Activated CD4-positive, CD25-positive, alpha-beta regulatory T cell treated with anti-CD3 and anti-CD28 coated beads, Interleukin-2, amount 50 U/mL, for 72 hours (primary cell): ENCODE measurements at places on chromosomes 1 and 21.

DNA sequence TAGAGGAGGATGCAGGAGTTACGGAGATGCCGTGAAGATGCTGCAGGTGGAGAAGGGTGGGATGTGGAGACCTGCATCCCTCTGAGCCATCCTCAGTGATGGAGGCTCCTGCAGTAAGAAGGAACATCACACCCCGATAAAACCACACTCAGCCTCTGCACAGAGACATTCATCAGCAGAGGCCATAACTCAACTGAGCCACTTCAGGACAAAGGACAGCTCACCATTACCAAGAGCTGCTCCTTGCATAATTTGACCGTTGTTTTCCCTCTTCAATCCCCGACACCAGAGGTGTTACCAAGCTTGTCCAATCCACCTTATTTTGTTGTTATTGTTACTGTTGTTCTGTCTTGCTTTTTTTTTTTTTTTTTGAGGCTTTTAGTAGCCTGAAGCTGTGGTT lies 543.9 kb downstream of the AJAP1 start:
- no peak for DNase-seq

- DNase-seq, result no peak
Observed at GRCh38 chr1:215986401-215986800, 419.3 kb downstream of the KCTD3 start.

DNA sequence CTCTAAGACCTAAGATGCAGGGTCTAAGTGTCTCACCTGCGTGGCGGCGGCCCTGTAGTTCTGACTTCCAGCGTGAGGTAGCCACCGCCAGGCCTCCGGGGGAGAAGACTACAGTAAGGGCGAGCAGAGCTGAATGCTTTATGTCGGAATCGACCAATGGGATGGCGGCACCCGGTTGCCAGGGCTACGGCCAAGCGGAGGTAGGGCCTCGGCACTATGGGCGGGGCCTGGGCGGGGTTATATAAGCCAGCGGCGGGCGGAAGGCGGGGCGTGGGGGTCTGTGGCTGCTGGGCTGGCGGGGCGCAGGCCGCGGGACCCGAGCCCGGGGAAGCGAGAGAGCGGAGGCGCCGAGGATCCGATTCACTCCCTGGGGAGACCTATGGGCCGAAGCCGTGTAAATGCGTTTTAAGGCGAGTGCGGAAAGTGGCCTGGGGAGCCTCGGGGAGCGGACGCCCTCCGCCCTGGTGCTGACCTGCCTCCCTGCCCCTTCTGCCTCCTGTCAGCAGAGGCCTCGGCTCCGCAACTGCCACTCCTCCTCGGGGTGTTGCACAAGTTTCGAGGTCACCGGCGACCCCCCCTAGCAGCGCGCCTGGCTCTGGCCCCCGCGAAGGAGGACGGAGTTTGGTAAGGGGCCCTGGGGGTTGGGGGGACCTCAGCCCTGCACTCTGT lies at the start of gene AZIN2:
TSS of gene AZIN2 (plus strand) at position 269 of the 669 bp plus-strand sequence. CDS start 1,097 bp downstream, outside the sequence.
- DNase-seq, result peak; percentile 96

- no peak for DNase-seq
Observed at GRCh38 chr1:175632667-175633066, 110.7 kb downstream of the TNR start.

GRCh38 chr1:7010534-7011200 lies 225.4 kb downstream of the CAMTA1 start:
- DNase-seq, result no peak

GRCh38 chr21:42594616-42595282 lies 58.7 kb upstream of the PDE9A start:
- DNase-seq, result no peak

DNA sequence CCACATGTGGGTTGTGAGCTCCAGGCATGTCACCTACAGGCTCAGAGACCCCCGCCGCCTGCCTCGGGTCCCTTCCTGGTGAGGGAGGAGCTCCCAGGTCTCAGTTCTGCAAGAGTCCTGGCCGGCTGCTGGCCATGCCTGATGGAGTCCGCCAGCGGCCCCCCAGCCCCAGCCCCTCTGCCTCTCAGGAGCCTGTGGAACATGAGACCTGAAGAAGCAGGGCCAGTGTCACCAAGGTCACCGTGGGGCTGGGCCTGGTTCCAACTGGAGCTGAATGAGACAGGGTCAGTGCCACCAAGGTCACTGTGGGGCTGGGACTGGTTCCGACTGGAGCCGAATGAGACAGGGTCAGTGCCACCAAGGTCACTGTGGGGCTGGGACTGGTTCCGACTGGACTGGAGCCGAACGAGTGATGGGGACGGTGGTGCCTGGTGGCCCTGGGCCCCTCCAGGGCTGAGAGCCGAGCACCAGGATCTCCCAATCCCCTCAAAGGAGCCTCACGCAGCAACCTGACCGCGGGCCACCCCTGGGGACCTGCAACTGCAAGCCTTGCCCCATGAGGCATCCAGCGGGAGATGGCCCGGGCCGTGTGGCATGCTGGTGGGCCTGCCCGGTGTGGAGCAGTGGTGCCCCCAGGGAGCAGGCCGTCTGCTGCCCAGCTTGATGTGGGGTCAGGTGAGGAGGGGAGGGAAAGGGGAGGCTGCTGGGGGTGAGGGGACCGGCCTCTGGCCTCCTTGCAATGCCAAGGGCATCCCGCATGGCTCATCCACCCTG lies 14.5 kb upstream of the PTTG1IP start:
- DNase-seq, result no peak

DNA sequence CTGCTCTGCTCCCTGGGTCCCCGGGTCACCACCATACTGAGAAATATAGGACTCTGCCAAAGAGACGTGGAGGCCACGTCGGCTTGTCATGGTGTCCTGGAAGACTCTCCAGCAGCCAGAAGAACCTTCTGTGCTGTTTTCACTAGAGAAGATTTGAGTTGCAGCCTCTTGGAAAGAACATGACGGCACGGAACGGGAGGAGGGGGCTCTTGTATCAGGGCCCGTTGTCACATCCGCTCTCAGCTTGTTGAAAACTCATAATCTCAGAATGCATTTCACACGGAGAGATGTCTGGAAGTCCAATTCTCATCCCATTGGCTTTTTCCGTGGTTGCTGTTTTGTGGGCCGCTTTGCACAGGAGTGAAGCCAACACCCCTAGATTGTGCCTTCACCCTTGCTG lies 39.4 kb upstream of the FAM3B start:
- DNase-seq, result no peak

- no peak for DNase-seq
Observed at GRCh38 chr1:203932556-203932955, 71.2 kb downstream of the SNRPE start.

DNA sequence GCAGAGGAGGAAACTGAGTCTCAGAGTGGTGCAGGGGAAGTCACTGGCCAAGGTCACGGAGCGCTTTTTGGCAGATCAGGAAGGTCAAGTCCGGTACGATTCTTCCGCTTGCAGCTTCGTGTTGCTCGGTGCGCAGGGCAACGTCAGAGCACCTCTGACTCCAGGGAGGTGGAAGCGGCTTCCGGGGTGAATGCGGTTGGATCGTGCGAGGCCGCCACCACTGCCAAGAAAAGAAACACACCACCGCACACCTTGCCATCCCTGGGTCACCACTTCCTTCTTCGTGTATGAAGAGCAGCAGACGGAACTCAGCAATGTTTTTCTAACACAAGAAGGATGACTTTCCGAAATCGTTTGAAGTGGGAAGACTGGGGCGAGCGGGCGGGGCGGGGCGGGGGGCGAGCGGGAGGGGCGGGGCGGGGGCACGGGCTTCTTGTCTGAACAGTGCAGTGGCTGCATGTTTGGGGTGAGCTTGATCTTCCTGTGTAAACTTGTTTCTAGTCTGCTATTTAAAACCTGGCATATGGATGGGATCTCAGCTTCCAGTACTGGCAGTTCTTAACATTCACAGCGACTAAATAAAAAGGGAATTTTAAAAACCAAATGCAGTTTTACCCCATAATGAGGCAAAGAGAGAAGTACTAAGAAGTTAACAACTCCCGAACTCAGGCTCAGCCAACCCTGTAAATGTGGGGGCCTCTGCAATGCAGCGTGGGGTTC lies 300.0 kb downstream of the RRAGC start:
- DNase-seq, result peak; percentile 79

GRCh38 chr1:227901906-227902640 lies 45.7 kb downstream of the WNT9A start:
- DNase-seq, result no peak

- no peak for DNase-seq
Observed at GRCh38 chr1:202248861-202249260, 55.3 kb downstream of the LGR6 start.

DNA sequence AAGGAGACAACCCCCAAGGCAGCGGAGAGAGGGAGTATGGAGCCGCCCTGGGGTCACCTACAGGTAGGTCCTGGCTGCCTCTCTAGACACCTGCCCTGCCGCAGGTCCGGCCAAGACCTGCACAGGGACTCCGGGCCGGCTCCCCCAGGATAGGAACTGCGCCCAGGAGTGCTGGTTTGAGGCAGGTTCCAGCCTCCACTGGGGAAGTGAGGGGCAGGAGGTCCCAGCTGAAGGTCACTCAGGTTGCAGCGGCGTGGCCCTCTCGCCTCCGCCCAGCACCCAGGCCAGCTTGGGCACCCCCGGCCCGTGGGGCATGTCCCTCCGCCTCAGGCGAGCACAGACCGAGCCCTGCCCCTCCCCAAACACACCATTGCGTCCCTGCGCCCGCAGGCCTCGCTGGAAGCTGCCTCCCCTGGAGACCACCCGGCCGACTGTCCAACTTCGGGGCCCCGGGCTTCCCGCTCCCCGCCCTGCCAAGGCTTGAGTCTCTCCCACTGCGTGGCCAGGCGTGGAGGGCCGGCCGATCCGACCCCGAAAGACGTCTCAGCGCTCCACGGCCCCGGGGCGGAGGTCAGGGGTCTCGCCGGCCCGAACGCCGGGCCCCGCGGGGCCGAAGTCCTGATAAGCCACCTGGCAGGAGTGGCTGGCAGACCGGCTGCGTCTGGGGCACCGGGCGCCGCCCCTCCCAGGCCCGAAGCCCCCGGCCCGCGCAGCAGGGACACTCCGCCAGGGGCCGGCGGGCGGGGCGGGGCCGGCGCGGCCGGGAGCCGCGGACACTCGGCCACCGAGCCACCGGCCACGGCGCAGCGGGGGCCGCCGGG lies 1.4 kb upstream of the SKI start:
- DNase-seq, result no peak

- no peak for DNase-seq
Observed at GRCh38 chr21:45289655-45290515, 2.2 kb upstream of the POFUT2 start.

- no peak for DNase-seq
Observed at GRCh38 chr1:64516803-64517568, 47.1 kb downstream of the CACHD1 start.

DNA sequence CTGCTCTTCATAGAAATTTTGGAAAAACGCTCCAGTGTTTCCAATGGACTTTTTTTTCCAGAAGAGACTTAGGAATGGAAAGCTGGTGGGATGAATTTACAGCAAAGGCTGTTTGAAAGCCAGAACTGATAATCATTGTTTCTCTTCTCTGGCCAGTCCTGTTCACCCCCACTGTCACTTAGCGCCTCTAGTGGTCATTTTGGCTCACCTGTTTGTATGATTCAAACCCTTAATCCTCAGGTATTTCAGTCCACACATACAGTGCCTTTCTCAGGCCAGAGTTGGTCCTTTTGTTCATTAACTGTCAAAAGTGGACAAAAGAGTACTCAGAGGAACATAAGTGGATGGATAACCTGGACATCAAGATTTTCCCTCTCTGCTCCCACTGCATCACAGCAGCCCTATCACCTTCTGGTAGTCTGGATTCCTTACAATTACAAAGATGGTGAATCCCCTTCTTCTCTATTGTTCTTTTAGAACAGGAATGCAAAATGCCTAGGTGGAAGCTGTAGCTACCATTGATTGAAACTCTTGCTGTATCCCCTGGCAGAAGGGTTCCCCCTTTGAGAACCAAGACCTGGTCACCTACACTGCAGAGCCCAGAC lies 177.6 kb upstream of the OLFM3 start:
- no peak for DNase-seq

- DNase-seq, result no peak
Observed at GRCh38 chr1:75999034-75999433, 66.8 kb upstream of the ASB17 start.

DNA sequence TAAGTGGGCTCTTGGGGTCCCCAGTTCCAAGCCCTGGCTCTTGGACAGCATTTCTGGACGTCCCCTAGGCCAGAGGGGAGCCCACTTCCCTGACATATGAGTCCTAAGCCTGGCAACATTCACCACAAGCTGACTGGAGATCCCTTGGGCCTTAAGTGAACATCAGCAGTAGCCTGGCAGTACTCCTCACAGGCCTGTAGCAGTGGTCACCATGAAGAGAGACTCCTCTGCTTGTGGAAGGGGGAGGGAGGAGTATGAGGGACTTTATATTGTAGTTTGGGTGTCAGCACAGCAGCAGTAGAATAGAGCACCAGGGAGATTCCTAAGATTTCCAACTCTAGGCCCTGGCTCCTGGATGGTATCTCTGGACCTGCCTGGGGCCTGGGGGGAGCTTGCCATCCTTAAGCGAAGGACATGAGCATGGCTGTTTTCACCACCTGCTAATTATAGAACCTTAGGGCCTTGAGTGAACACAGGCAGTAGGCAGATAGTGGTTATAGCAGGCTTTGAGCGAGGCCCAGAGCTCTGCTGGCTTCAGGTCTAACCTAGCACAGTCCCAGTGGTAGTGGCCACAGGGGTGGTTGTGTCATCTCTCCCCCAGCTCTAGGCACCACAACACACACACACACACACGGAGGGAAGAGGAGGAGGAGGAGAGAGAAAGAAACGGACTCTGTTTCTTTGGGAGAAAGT lies 71.4 kb upstream of the APOBEC4 start:
- no peak for DNase-seq

DNA sequence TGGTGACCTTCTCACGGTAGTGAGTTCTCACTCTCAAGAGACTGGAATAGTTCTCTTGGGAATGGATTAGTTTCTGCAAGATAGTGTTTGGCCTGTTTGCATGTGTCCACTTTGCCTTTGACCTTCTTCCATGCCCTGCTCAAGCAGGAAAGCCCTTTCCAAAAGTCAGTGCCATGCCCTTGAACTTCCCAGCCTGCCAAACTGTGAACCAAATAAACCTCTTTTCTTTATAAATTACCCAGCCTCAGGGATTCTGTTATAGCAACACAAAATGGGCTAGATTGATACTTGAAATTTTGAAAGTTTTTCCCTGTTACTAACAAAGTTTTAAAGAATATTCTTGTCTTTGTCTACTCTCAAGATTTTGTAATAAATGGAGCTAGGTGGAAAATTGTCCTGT lies 139.6 kb downstream of the SLC35F3 start:
- no peak for DNase-seq

DNA sequence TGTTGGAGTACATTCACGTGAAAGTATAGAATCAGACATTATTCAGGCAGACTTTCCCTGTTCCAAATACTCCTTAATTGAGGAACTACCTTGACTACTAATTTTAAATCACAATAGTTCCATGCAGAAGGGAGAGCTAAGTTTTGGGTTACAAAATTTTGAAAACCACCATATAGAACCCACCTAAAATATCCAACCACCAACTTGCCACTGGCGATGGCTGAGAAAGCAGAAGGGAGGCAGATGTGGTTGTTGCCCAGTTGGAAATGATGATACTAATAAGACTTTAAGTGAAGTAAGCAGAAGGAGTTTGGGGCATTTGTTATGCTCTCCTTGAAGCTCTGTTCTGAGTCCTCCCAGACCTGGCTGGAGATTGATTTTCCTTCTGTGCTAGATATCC lies 190.7 kb downstream of the HLX start:
- no peak for DNase-seq

DNA sequence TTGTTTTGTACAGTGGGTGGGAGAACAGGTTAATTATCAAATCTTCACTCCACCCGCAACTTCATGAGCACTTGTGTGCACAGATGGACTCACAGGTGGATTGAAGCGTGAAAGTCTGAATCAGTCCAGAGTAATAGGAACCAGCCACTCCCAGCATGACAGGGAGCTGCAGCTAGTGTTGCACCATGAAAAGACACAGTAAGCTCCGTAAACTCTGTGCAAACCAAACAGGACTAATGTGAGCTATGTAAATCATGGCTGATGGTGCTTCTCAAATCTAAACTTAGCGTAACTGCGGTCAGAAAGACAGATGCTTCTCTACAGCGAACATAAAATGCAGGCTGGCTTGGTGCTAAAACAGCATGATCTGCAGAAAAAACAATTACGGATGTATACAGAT lies 114.4 kb downstream of the CENPF start:
- DNase-seq, result no peak
